ENCODE measurements at places on chromosomes 16 and 17. TPM values are rescaled to one million over a fixed set of nuclear protein-coding genes. Genes with fewer than 3 reads are reported as not detected.

CHTF18 gene
- 97.6 TPM for total RNA-seq

RTN4RL1 gene
- 0.54 TPM for total RNA-seq

STH gene
- not detected for total RNA-seq

DNA sequence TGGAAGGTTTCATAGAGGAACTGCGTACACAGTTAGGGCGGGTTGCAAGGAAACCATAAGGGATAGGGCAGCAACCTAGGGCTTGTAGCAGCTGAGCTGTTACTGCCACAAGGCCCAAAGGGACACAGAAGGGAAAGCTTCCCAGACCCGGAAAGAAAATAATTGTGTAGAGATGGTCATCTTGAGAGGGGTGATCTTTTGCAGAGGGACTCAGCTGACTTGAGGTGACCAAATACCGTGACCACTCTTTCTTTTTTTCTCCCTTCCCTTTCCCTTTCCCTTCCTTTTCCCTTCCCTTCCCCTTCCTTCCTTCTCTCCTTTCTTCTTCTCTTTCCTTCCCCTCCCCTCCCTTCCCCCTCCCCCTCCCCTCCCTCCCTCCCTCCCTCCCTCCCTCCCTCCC is 8.5 kb upstream of the CREBBP start:
- no peak for DNase-seq

- no peak for DNase-seq
Measured at GRCh38 chr17:79619636-79620206, 8.9 kb upstream of the RBFOX3 start.

DNA sequence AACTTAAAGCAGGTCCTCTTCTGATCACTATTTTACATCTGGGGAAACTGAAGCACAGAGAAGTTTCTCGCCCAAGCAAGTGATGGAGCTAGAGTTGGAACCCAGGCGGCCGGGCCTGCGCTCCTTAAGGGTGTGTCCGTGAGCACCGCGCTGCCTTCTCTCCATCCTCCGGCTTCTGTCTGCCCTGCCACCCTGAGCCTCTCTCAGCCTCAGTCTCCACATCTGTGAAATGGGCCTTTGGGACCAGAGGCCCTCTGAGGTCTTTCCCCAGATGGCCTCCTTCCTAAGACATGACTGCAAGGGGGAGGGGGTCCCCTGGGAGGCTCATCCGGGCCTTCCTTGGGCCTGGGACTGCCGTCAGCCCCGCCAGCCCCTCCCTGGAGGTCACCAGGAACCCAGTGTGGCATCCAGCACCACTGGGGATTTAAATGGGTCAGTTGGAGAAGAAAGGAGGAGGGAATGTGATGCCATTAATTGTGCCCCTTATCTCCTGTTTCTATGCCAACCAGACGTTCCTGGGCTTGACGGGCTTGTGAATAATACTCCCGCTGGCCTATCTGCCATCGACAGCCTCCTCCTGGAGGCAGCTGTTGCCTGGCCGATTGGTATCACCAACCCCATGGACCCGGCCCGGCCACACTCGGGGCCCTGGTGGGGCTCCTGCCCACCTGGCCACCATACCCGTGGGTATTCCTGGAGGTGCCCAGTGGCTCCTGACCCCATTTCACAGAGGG is 5.1 kb downstream of the ZFPM1 start:
- no peak for DNase-seq

DNA sequence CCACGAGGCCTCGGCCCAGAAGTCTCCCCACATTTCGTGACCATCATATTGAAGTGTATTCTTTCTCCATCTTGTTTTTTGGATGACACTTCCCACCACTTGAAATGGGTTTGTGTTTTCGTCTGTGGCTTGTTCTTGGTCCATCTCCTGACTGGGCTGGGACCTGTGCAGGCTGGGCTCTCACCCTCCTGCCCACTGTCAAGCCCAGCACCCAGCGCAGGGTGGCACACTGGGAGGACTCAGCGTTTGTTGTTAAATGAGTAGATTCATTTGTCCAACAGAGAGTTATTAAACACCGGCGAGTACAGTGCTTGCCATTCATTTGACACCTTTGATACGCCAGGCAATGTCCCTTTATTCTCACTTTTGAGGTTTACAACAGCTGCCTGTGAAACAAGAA is 22.6 kb downstream of the NT5M start:
- DNase-seq: no peak

DNA sequence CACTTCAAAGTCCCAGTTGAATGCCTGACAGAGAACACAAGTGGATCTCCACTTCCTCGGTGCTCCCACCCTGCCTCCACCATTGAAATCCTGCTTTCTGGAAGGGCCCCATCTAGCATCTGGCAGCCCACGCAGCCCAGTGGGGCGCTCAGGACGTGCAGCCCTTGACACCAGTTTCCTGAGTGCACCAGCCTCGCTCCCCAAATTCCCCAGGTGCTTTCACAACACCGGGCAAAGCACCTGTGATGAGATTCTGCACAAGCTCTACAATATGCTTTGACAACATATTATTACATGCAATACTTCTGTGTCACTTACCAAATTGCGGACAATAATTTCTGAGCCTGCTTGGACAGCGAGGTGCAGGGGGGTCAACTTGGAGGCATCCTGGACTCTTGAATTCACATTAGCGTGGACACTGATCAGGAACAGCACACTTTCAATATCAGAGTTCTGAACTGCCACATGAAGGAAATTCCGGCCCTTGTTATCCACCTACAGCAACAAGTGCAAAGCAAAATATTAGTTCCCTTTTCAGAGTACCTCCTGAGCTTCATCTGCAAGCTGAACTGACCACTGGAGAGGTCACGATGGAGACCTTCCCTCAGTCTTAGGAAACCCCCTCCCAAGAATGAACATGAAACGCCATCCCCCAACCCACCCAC is 33.9 kb downstream of the CYB5D2 start:
- DNase-seq: no peak

DNA sequence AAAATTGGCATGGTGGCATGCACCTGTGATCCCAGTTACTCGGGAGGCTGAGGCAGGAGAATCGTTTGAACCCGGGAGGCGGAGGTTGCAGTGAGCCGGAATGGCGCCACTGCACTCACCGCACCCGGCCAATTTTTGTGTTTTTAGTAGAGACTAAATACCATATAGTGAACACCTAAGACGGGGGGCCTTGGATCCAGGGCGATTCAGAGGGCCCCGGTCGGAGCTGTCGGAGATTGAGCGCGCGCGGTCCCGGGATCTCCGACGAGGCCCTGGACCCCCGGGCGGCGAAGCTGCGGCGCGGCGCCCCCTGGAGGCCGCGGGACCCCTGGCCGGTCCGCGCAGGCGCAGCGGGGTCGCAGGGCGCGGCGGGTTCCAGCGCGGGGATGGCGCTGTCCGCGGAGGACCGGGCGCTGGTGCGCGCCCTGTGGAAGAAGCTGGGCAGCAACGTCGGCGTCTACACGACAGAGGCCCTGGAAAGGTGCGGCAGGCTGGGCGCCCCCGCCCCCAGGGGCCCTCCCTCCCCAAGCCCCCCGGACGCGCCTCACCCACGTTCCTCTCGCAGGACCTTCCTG is at the start of gene HBQ1:
Gene HBQ1, plus strand, starts transcription at position 359 of the 575 bp plus-strand sequence. Its CDS starts 28 bp downstream, at position 387.
- peak; percentile 80 for DNase-seq

- peak; percentile 59 for DNase-seq
Measured at GRCh38 chr17:42463976-42464400, 5.3 kb downstream of the ATP6V0A1 start.

DNA sequence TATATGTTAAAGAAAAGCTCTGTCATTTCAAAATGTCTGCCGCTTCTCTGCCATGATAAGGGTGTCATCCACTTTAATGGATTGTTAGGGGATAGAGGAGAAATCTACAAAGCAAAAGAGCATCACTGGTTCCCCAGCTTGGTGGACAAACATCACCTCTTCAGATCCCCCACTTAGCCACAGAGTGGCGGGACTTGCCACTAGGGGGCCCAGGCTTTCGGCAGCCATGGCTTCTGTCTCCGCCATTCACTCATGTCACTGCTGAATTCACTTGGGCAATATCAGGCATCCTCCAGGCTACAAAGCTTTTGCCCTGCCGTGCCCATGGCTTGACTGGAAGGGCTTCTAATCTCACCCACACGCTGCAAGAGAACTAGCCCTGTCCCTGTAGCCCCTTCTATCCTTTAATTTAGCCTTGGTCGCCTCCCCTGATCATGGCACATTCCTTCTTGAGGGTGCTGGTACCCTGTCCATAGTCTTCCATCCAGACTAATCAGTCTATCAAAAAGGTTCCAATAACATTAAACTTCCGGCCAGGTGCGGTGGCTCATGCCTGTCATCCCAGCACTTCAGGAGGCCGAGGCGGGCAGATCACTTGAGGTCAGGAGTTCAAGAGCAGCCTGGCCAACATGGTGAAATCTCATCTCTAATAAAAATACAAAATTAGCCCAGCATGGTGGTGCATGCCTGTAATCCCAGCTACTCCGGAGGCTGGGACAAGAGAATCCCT is 34.7 kb downstream of the SBK1 start:
- DNase-seq: peak; percentile 75

Data from Caco-2 (cell line).